ENCODE measurements at places on chromosomes 12 and 14.

GRCh38 chr12:31021809-31022494 lies 51.7 kb upstream of the DDX11 start:
- DNase-seq, result no peak

- no peak for DNase-seq
Observed at GRCh38 chr14:99354166-99354875, 82.3 kb upstream of the BCL11B start.

DNA sequence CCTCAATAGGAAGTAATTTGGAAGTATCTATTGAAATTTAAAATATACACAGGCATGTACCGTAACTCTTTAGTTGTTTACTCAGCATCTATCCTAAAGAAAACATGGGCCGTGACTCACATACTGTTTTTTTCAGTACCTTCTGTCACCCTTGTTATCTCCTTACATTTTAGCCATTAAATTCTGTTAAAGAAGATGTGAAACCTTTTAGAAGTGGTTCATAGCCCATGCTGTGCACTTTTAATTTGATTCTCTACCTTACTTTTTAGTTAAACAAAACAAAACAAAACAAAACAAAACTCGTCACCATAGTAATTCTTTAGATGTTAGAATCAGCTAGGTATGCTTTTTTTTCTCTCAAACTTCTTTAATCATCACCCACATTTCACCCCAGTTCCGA lies 494.4 kb upstream of the RGS6 start:
- DNase-seq, result no peak

- DNase-seq, result no peak
Observed at GRCh38 chr14:96166461-96167223, 38.0 kb upstream of the BDKRB2 start.

GRCh38 chr14:92264195-92264594 lies 58.8 kb upstream of the SLC24A4 start:
- DNase-seq, result no peak

- DNase-seq, result no peak
Observed at GRCh38 chr14:103716899-103717411, 1.3 kb downstream of the ZFYVE21 start.

- DNase-seq, result no peak
Observed at GRCh38 chr12:100371146-100371545, 14.3 kb downstream of the SLC17A8 start.

DNA sequence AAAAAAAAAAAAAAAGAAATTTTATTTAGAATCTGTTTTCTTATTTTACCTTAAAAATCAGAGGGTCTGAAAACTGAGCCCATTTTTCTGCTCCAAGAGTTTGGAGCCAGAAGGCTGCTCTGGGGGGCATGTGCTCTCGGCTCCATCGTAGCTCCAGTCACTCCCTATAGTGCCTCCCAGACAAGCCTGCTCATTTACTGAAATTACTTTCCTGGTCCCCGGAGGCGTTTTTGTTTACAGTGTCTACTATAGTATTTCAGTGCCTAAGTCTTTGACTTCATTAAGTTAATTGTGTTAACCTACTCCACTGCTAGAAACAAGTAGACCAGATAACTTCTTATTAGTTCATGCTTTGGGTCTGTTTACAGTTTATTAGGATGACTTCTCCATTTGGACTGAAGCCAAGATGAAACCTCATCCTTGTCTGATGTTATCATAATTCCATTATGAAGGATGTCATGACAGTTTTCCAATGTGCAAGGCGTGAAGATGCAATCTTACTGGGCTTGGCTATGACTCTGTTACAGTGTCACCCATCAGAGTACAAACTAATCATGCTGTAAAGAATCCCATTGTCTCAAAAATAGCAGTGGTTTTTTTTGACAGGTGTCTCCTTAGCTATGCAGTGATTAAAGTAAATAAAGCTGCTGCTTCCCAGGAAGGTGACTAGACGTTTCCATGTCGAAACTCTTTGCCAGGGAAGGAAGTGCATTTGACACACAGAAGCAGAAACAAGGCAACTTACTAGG lies 182.3 kb downstream of the TMEM132C start:
- no peak for DNase-seq

DNA sequence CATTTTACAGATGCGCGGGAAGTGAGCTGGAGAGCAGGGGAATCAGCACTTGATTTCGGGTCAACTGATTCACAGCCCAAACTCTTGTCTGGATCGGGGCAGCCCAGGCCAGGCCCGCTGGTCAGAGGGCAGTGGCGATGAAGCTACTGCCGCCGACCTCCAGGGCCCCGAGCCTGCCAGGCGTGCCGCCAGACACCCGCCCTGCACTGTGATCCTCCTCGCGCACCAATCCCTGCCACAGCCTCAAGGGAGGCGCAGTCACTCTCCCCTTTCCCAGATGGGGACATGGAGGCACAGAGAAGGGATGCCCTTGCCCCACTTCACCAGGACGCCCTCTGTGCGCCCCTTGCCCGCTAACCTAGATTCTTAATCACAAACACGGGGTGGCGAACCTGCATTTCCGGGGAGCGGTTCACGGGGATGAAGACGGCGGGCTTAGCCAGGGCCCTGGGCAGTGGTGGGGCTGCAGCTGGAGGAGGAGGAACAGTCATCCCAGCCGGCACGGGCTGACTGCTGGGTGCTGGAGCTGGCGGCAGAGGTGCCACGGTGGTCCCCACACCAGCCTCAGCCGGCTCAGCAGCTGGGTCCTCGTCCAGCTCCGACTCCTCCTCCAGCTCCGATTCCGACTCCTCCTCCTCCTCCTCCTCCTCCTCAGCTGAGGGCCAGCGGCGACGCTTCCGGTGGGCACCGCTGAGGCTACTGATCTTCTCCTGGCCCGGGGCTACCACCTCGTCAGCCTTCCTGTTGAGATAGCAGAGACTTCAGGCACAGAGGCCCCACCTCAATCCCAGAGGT lies 8.6 kb downstream of the DHX37 start:
- no peak for DNase-seq

Measured in stimulated activated CD8-positive, alpha-beta memory T cell treated with anti-CD3 and anti-CD28 coated beads, Interleukin-15, amount 100 ng/mL, for 4 hours (primary cell).